ENCODE measurements at places on chromosomes 3 and 15.

- DNase-seq = no peak
- no peaks in the 10 kb centered on the region for H3K27me3 ChIP-seq
- no peaks in the 10 kb centered on the region for H3K36me3 ChIP-seq
- H3K4me3 ChIP-seq = no peak overlapping the region
Measured at GRCh38 chr3:151611419-151611818, 122.3 kb upstream of the AADACL2 start.

- H3K4me3 ChIP-seq = no peak overlapping the region
- H3K27ac ChIP-seq = no peak overlapping the region
- no peaks in the 10 kb centered on the region for H3K36me3 ChIP-seq
- H3K4me1 ChIP-seq = no peaks in the 10 kb centered on the region
Measured at GRCh38 chr15:71109130-71109529, 6.1 kb upstream of the THSD4 start.

GRCh38 chr3:18124501-18124900, 300.6 kb downstream of the SATB1 start:
- no peaks in the 10 kb centered on the region for H3K27me3 ChIP-seq
- no peaks in the 10 kb centered on the region for H3K36me3 ChIP-seq
- peaks cover 3% of the 10 kb centered on the region for H3K4me1 ChIP-seq
- no peak overlapping the region for H3K4me3 ChIP-seq

DNA sequence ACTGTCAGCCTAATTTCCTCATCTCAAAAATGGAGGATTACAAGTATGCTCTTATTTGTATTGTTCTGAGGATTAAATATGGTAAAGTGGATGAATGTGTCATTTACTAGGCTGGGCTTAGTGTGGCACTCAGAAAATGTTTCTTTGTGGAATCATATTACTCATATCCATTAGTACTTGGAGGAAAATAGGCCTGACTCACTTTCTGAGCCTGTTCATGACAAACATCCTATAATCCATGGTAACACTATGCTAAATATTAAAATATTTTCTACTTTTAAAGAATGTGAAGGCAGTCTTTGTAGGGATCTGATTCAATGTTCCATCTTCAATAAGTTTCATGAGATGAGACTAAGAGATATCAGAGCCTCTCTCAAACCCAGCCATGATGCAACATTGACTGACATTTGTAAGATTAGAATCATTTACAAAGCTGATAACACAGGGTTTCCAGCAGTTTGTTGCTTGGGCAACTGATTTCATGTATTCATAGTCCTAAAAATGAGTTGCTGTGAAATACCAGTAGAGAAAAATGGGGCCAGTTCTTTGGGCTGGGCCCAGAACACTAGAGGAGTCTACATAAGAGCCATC, 1048.5 kb downstream of the NTRK3 start:
- DNase-seq = no peak
- H3K36me3 ChIP-seq = no peaks in the 10 kb centered on the region
- H3K27me3 ChIP-seq = no peaks in the 10 kb centered on the region
- no peak overlapping the region for H3K27ac ChIP-seq

DNA sequence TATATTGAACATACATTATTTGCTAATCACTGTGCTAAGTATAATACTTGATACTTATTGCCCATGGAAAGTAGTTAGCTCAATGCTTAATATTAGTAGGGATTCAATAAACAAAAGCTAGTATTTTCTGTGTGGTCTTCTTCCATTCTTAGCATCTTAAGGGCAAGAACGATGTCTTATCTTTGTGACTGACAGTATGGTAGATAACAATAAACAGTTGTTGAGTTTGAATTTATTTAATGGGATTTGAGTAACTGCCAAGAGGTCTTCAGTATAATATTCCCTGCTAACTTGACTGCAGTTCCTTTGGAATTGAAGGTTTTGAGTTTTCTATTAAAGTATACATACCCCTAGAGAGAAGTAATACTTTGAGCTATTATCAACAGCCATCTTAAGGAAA, 70.1 kb downstream of the ZNF609 start:
- H3K36me3 ChIP-seq = no peaks in the 10 kb centered on the region
- H3K27ac ChIP-seq = no peak overlapping the region
- no peaks in the 10 kb centered on the region for H3K27me3 ChIP-seq

GRCh38 chr3:157467200-157467599, 30.6 kb downstream of the PTX3 start:
- no peak for DNase-seq
- H3K27ac ChIP-seq = no peak overlapping the region
- H3K27me3 ChIP-seq = no peaks in the 10 kb centered on the region
- no peaks in the 10 kb centered on the region for H3K36me3 ChIP-seq
- H3K4me1 ChIP-seq = peaks cover 2% of the 10 kb centered on the region

DNA sequence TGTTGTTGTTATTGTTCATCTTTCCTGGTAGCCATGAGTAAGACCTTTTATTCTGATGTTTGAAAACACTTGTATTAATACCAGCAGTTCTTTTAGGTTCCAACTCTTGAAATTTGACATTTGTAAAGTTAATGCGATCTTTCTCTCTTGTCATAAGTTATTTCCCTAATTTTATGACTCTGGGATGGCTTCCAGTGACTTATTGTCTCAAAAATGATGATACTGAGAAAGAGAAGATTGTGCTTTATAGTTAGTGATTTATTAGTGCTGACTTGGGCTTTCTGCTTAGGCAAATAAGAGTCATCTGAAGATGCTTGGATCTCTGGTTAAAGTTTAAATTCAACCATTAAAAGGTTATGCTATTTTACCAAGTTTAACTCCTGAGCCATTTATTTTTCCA, 715.2 kb downstream of the GRM7 start:
- no peaks in the 10 kb centered on the region for H3K27me3 ChIP-seq
- H3K27ac ChIP-seq = no peak overlapping the region
- no peaks in the 10 kb centered on the region for H3K36me3 ChIP-seq
- no peak overlapping the region for H3K4me3 ChIP-seq

GRCh38 chr3:76646921-76647562, 392.9 kb upstream of the ROBO2 start:
- H3K4me1 ChIP-seq = no peaks in the 10 kb centered on the region
- H3K4me3 ChIP-seq = no peak overlapping the region
- no peak overlapping the region for H3K27ac ChIP-seq
- H3K36me3 ChIP-seq = no peaks in the 10 kb centered on the region
- DNase-seq = no peak
- H3K27me3 ChIP-seq = no peaks in the 10 kb centered on the region

DNA sequence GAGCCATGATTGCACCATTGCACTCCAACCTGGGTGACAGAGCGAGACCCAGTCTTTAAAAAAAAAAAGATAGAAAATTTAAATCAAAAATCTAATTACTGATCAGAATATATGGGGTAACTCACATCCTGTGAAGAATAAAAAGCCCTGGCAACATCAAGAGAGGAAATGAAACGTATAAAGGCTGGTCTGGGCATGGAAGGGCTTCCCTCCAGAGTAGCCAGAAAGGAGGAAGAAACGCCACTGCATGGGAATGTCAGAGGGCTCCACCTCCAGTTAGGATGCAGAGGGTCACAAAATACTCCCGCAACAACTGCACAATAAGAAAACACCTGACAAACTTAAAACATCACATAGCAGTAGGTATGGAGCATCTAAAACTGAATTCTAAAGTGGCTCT, 4.9 kb upstream of the IQCF1 start:
- H3K4me1 ChIP-seq = no peaks in the 10 kb centered on the region
- H3K36me3 ChIP-seq = no peaks in the 10 kb centered on the region
- no peaks in the 10 kb centered on the region for H3K27me3 ChIP-seq
- no peak for DNase-seq
- H3K4me3 ChIP-seq = no peak overlapping the region
- H3K27ac ChIP-seq = no peak overlapping the region

DNA sequence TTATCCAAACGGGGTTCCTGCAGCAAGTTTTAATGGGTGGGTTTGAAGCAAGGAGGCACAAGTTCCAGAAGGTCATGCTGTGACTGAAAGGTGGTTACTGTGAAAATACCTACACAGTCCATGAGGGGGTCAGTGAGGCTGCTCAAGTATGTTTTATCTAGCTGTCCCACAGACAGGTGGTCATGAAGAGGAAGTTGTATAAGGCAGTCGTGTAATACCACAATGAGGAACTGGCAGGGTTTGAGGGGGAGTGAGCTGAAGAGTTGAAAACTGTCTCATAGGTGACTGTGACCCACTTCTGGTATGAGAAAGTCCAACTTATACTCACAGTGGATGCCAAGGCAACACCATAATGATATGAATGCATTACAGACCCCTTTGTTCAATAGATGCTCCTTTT, 856.8 kb downstream of the OTOL1 start:
- H3K4me3 ChIP-seq = no peak overlapping the region
- no peaks in the 10 kb centered on the region for H3K27me3 ChIP-seq
- no peaks in the 10 kb centered on the region for H3K4me1 ChIP-seq
- no peak for DNase-seq
- no peak overlapping the region for H3K27ac ChIP-seq

- peak; percentile 93 for DNase-seq
- no peaks in the 10 kb centered on the region for H3K27me3 ChIP-seq
- peak within 1 kb of the TSS; percentile 91 for H3K27ac ChIP-seq
- H3K4me3 ChIP-seq = peak within 1 kb of the TSS; percentile 68
- H3K36me3 ChIP-seq = no peaks in the 10 kb centered on the region
- H3K4me1 ChIP-seq = peaks cover 13% of the 10 kb centered on the region
Measured at GRCh38 chr15:40593588-40594428, at the start of gene KNL1. Gene KNL1 (plus strand): TSS chr15:40594249. CDS start chr15:40602932, 8,683 bp downstream.

All from suprapubic skin (tissue), 4 donors.